ENCODE measurements at places on chromosomes 1 and 21.

DNA sequence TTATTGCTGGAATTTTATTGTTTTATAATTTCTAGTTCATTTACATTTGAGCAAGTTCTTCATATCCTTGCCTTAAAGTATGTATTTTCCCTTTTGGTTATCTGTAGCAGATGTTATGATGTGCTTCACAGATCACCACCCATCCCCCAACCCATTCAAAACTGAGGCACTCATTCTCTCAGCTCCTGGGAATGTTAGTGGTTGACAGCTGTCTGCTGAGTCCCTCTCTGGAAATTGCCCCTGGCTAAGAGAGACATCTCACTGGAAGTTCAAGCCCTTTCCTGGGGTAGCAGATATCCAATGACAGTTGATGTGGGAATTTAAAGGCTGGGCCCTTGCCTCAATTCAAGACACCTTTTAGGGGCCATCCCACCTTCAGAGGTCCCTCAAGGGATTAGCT is 4.3 kb upstream of the DPYD start:
- DNase-seq: no peak

GRCh38 chr1:245968775-245969174 is 538.3 kb downstream of the SMYD3 start:
- DNase-seq: no peak

DNA sequence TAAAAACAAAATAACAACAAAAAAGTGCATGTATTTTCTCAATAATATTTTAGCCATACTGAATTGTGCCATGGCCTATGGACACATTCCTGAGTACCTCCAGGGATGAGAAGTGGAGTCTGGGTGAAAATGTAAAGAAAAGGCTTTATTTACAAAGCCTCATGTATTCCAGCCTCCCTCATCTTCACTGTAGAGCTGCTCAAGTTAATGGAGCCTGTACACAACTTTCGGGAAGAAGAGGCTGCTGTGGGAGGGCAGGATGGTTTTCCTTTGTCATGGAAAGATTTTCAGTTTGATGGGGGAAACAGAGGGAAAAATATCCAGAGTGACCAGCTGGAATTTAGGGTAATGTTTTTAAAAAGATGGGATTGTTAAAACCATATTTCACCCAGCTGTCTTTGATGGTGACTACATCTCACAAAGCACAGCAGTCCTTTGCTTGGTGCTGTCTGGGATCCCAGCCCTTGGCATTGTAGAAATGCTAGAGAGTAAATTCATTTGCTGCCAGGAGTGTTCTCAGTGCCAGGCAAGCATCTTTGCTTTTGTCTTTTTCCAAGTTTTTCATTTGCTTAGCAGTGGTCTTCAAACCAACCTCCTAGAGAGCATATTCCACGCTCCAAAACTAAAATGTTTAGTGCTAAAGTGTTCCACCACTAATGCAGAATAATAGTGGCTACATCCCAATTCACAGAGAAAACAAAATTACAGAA is 54.9 kb downstream of the DPT start:
- DNase-seq: no peak

- DNase-seq: peak; percentile 58
Measured at GRCh38 chr21:33434770-33435360, 31.7 kb downstream of the IFNGR2 start.

DNA sequence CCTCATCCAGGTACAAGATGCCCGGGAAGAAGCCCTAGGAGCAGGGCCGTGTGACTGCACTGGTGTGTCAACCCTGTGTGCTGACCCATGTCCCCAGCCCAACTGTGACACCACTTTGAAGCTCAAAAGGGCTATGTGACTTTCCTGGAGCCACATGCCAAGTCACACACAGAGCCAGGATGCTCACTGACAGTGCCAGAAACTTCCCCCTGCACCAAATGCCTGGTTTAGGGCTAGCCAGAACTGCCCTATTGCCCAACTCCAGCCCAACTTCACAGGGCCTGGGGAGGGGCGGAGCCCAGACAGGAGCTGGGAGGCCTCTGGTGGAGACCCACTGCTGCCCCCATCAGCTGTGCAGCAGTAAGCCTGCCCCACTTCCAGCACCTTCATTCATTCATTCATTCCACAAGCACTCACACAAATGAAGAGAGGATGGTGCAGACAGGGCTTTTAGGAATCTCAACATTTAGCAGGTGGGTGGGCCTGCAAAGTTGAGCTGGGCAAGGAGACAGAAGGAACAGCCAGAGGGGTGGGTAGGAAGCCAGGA is 36.7 kb downstream of the KCNQ4 start:
- DNase-seq: no peak

DNA sequence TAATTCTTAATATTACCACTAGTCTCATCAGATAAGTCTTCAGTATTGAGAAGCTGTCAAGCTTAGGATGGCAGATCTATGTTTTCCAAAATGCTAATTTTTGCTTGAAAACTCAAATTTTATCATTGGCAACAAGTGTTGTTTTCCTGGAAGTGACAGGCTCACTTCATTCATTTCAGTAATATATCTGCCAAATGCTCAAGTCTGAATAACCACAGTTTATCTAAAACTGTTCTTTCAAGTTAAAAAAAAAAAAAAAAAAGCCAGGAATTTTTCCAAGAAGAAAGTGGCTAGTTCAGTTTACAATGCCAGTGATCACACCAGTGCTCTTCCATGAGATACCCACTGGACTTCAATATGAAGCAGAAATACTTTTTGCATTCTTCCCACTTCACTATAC is 20.6 kb downstream of the SMYD2 start:
- no peak for DNase-seq

DNA sequence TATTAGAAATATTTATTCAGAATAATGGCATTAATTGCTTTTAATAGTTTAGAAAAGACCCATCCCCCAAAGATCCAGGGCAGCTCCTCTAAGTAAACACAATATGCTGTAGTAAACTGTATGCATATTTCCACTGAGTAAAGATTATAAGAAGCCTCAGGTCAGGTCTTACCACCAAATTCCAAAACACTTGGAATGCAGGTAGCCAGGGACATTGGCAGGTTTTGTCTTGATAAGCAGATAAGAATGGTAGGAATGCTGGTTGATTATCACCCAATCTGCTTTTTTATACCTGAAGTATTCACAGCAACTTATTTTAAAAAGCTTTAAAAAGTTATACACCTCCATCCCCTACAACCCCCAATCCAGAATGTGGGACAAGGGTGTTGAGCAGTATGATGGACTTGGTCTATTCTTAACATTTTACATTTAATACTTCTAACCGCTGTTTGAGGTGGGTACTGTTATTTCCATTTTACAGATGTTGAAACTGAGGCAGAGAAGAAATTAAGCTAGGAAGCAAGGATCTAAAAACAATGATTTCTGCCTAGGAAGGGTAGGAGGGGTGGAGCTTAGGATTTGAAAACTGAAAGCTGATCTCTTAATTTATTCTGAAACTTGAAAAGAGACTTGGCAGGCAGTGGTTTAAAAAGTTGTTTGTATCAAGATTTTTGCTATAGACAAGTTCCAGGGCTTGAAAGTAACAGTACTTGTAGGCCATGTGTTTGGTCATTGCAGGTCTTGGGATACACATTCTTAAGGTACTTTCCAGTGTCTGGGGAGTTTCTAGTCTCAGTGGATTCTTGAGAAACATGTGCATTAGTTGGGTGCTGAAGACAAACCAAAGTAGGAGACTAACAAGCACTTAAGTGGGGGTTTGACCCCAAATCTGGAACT is 15.6 kb upstream of the THEM4 start:
- no peak for DNase-seq

DNA sequence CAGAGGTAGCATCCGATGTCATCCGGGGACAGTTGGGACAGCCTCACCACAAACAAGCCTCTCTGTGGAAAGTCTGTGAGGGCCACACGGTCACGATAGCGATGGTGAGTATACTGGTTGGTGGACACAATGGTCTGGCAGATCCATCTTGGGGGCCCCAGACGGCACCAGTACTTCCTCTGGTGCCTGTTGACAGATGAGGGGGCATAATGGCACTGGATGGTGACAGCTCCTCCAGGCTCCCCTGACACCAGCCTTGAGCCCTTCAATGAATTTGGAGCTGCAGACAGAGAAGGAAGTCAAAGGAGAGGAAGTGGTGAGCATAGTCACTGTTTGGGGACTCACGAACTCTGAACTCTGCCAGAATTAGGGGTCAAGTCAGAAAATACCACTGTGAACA is 8.0 kb downstream of the FCAMR start:
- DNase-seq: no peak

- DNase-seq: no peak
Measured at GRCh38 chr1:16209847-16210407, 2.5 kb downstream of the ARHGEF19 start.

DNA sequence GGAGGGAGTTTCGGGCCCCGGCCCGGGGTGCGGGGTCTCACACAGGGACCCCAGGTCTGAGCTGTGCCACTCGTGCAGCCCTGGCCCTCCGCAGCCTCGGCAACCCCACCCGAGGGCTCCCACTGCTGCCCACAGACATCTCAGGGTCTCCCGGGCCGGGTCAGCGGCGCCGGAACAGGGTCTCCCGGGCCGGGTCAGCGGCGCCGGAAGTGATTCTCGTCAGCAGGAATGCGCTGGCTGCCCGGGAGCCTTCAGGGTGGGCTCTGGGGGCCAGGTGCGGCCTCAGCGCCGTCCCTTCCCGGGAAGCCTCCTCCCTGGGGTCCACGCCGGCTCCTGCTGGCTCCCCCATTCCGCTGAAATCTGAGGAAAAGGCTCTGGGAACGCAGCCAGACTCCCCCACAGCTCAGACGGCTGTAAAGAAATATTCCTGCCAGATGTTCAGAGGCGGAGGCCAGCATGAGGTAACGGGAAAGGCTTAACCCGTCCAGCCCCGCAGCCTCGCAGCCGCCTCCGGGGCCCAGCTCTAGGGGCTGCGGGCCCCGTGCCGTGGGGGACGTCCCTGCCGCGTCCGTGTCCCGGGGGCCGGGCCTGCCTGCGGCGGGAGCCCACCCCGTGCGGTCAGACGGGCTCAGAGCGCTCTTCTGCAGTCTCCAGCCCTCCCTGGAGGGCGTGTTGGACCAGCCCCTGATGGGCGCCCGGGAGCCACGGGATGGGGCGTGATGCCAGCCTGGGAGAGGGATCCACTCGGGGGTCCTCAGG is 8.7 kb upstream of the COL6A1 start:
- peak; percentile 59 for DNase-seq

- DNase-seq: no peak
Measured at GRCh38 chr1:65055747-65056146, 89.4 kb upstream of the JAK1 start.
